WERI-Rb-1 (cell line): ENCODE measurements at places on chromosomes 5 and 9.

GRCh38 chr5:153168241-153168640, 322.2 kb upstream of the GRIA1 start:
- DNase-seq = no peak

- DNase-seq = no peak
These were observed 83.1 kb downstream of the KCNT1 start for GRCh38 chr9:135785013-135785575.

DNA sequence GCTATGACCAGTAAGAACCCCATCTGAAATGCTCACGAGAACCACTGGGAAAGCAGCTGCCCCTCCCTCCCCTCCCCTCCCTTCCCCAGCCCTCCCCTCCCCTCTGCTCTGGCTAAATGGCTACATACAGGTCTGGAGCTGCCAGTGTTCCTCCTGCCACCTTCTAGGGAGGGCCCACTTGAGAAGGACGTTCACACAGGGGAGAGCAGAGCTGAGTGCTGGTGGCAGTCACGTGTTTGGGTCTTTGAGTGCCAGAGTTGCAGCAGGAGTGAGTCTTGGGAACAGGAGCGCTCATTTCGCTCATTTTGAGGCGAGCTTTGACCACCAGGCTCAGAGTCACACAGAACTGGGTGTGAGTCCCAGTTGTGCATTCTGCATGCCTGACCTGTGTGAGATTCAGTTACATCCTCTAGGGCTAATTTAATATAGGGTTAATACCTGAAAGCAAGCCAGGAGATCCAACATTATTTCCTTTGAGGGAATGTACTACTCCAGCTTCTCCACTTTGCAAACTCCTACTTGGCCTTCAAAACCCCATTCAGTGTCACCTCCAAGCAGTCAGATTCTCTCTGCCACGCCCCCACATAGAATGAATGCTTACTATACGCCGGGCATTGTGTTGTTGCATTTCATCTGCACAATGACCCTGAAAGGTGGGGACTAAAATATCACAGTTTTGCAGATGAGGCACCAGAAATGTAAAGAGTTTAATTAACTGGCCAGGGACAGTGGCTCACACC, 25.1 kb downstream of the CPLX2 start:
- no peak for DNase-seq

DNA sequence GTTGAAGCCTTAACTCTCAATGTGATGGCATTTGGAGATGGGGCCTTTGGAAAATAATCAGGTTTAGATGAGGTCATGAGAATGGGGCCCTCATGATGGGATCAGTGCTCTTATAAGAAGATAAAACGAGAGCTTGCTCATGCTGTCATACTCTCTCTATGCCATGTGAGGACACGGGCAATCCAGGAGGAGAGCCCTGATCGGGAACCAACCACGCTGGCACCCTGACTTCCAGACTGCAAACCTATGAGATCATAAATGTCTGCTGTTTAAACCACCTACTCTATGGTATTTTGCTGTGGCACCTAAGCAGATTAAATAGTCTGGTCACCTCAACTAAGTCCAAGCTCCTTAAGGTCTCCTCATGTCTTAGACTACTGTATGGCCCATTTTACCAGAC, 10.0 kb downstream of the HMGCS1 start:
- DNase-seq = peak; percentile 33

- no peak for DNase-seq
These were observed 247.7 kb upstream of the ANKRD55 start for GRCh38 chr5:56480705-56481427.

DNA sequence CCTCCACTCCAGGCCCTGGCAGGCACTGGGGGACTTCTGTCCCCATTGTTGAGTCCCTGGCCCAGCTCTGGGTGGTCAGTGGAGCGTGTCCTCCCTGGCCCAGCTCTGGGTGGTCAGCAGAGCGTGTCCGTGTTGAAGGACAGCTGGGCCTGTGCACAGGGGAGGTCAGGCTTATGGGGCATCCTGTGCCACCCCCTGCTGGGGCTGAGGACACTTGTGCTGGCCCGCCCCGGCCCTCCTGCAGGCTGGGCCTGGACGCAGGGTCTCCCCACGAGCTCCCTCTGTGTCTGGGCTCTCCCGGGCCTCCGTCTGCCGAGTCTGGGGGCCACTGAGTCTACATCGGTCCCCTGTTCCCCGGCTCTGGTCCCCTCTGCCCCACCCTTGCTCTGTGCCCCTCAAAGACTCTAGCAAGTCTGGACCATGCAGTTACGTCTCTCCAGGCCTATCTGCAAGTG, 11.5 kb upstream of the CLIC3 start:
- peak; percentile 58 for DNase-seq

DNA sequence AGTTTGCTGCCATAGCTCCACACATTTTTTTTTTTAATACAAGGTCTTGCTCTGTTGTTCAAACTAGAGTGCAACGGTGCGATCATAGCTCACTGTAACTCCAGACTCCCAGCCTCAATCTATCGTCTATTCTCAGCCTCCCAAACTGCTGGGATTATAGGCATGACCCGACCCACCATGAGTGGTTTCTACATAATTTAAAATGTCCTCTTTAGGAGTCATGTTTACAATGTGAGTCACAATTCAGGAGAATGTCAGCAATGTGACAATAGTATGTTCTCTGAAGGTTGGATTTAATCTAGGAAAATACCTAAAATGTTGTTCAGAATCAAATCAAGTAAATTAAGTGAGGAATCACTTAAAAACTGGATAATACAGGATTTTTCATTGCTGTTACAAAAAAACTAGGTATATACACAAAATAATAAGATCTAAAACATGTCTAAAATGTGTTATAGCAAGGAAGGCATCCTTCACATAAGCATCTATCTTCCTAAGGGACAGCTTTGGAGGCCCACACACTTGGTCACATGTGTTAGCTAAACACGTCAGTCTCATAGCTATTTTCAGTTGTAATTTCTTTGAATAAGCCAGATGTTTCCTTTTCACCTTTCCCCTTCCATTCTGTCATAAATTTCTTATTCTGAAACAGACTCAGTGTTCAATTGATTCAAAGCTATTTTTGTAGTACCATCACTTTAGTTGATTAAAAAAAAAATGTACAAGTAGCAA, 30.0 kb upstream of the ELAVL2 start:
- DNase-seq = no peak

DNA sequence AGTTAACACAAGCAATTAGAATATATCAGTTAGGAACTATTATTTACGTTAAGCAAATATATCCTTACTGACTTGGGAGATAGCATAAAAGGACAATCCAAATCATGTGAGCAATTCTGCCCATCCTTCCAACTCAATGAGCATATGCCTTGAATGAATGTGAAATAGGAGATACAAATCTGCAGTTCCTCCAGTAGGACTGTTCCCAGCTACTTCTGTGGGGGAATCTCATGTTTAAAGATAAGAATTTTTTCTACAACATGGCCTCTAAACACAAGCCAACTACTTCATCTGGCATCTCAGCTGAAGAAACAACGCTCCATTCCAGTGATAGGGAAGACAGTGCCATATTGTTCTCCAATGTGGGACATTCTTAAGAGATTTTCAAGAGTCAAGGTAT, 110.7 kb upstream of the NIPBL start:
- DNase-seq = no peak

DNA sequence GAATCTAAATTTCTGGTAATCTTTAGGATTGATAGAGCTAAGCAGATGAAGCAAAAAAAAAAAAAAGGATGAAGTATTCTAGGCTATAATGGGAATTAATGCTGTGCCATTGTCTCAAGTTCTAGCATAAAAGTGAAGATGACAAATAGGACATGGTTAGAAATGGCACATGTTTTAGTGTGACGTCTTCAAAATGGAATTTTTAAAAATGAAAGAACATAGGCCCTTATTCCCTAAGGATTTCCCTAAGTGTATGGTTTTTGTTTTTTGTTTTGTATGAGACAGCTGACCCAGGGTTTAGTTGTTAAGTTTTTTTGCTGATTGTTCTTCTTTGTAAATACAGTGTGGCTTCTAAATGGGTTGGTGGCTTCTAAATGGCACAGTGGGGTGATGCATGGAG, 7.1 kb downstream of the TLE4 start:
- no peak for DNase-seq

- no peak for DNase-seq
These were observed 985 bp upstream of the LCN10 start for GRCh38 chr9:136743639-136744211.

- DNase-seq = no peak
These were observed 97.3 kb downstream of the PAPPA start for GRCh38 chr9:116250891-116251290.

GRCh38 chr9:36192196-36192595, 1.5 kb downstream of the CLTA start:
- DNase-seq = no peak

GRCh38 chr5:40384782-40385390, 294.8 kb upstream of the PTGER4 start:
- DNase-seq = no peak

DNA sequence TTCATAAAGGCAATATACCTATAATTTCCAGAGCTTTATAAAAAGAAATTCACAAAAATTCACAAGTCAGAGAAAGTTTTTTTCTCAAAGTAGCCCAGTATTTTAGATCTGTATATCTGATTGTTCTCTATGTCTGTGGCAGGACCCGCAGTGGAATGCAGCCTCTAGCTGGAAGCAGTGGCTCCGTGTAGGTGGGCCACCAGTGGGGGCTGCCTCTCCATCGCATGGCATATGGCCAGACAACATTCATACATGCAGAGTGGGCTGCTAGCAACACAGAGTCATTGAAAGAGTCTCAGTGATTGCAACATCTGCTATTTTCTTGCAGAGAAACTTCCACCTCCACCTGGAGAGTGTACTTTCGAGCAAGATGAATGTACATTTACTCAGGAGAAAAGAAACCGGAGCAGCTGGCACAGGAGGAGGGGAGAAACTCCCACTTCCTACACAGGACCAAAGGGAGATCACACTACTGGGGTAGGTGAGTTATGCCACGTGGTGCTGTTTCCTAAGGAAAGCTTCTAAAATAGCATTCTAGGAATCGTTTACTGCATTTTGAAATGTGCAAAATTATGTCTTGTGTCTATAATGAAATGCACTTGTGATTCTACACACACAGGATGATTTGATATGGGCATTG, 88.5 kb upstream of the SMC5 start:
- no peak for DNase-seq

GRCh38 chr9:126531035-126531571, 82.6 kb upstream of the LMX1B start:
- no peak for DNase-seq

DNA sequence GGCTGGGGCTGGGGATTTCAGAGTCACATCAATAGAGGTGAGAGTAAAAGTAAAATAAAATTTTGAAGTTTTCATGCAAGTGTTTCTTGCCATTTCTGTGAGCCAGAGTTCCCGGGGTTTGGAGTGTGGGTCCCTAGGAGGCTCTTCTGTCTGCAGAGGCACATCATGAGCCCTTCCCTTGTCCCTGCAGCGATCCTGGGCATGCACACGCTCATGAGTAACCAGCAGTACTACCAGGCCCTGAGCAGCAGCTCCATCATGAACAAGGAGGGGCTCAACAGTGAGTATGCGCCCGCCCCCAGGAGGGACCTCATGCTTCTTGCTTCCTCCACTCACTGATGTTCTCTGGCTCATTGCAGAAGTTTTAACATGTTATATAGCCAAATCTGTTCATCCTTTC, 61.1 kb downstream of the TMOD1 start:
- DNase-seq = no peak

GRCh38 chr9:5518937-5519319, 8.6 kb downstream of the PDCD1LG2 start:
- DNase-seq = no peak

DNA sequence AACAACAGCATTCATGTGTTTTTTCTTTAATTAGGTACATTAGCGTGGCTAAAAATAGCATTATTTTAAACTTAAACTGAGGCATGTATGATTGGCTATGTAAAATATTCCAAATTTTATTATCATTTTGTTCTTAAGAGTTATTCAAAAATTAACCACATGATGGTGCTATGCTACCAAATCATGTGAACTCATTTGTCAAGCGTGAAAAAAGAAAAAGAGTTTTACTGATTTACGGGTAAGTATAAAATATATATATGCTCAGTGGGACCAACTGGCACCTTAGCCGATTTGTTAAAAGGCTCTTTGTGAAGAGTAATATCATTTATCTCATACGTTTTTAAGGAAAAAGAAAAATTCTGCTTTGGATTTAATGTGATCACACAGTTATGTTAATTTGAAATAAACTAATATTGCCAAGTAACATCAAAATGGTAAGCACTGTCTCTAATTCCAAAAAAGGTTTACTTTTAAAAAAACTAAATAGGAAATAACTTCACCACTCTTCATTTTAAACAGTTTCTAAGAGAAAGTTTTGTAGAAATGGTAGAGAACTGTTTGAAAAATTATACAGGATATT, 1042.3 kb downstream of the CDH12 start:
- no peak for DNase-seq

DNA sequence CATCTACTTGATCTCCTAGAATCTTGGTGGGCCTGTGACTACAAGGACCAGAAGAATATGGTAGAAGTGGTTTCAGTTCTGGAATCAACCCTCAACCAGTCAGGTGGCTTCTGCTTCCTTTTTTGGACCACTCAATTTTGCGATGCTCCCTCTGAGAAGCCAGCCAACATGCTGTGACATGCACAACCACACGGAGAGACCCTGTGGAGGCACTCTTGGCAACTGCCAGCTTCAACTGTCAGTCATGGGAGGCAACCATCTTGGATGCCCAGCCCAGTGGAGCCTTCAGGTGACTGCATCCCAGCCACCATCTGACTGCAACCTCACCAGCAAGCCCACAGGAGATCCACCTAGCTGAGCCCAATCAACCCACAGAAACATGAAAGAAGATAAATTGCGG, 137.3 kb downstream of the FAM114A2 start:
- DNase-seq = no peak

DNA sequence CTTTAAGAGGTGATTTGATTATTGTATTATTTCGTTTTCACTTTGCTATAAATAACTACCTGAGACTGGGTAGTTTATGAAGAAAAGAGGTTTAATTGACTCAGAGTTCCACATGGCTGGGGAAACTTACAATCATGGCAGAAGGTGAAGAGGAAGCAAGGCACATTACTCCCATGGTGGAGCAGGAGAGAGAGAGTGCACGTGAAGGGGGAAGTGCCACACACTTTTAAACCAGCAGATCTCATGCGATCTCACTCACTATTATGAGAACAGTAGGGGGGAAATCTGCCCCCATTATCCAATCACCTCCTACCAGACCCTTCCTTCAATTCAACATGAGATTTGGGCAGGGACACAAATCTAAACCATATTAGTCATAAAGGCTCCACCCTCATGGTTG, 36.1 kb upstream of the NDFIP1 start:
- no peak for DNase-seq

- DNase-seq = no peak
These were observed 426.5 kb upstream of the CD180 start for GRCh38 chr5:67623078-67623477.

GRCh38 chr9:116480700-116481099, 206.4 kb upstream of the TRIM32 start:
- peak; percentile 41 for DNase-seq

DNA sequence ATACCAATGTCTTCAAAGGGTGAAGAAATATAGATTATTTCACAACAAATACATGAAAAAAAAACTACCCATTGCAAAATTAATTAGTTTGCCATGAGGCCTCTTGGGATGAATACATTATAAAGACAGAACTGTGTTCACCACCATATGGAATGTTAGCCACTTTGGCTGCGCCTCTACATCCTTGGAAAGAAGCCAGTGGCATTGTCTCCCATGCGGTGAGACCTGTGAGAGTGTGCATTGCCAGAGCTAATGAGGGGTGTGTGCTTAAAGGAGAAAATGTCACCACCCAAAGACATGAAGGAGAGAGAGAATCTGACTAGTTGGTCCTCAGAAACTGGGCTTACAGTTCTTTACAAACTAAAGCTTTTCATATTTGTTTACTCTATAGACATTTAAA, 110.6 kb downstream of the PLPPR1 start:
- DNase-seq = no peak

- no peak for DNase-seq
These were observed 57.9 kb downstream of the FAM78A start for GRCh38 chr9:131218370-131218769.
